ENCODE measurements at places on chromosomes 7 and 10.
A peak's percentile ranks its signal among the peaks of the same experiment; 100 is the strongest.

DNA sequence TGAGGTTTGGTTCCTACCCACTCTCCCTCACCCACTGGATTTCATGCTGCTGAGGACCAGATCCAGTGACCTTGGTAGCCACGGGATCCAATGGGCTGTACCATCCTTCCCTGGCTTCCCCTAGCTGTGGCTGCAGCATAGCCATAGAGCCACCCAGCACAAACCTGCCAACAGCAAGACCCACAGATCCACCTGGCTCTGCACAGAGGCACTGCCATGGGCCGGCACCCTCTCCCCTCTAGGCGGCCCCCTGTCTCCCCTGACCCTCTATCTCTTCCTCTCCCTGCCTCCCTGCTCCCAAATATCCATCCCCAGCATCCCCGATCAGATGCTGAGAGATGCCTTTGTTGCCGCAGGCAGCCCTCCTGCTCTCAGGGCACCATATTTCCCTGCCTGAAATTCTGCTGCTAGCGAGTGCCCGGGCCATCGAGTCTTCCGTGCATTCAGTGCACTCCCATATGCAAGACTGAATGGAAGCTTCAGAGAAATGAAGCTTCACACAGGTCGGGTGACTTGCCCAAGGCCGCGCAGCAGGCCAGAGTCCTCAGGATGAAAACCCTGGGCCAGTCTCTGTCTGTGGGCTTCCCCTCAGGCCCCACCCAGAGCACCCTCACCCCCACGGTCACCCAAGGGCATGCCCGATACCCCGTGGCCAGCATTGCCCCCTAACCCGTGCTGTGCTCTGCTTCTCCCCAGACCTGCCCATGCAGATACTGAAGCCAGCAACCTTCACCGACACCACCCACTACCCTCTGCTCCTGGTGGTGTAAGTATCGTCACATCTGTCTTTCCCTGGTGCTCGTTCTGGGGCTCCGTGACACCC lies 130.8 kb downstream of the PAXIP1 start:
- no peak for DNase-seq

DNA sequence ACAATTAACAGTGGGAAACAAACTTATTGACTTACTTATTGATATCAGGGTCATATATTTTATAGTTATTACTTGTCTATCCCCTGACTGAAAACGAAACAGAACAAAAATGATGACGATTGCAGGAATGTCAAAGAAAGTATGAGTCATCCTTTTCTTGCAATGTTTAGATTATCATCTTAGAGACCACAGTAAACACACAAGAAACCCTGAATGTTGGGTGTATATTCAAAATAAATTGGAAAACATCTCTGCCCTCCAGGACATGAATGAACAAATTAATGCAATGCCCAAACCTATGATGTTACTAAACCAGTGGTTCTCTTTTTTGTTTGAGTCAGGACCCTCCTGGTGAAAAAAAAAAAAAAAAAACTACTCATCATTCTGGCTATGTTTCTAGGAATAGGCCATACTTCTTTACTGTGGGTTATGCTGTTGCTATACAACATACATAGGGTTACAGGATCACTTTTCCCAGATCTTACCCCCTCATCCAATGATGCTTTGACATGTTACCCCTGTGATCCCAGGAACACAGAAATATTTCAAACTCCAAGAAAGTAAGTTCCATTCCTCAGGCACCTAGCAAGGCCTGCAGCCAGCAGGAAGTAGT lies 623.4 kb upstream of the IGFBP3 start:
- DNase-seq = peak; percentile 64

GRCh38 chr10:1579141-1579491 lies 158.2 kb downstream of the ADARB2 start:
- no peak for DNase-seq

DNA sequence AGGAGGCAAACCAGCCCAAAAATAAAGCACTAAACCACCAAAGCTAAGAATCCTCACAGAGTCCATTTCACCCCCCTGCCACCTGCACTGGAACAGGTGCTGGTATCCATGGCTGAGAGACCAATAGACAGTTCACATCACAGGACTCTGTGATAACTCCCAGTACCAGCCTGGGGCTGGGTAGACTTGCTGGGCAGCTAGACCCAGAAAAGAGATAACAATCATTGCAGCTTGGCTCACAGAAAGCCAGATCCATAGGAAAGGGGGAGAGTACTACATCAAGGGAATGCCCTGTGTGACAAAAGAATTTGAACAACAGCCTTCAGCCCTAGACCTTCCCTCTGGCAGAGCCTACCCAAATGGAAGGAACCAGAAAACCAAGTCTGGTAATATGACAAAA lies 13.6 kb upstream of the SLC25A28 start:
- DNase-seq = no peak

DNA sequence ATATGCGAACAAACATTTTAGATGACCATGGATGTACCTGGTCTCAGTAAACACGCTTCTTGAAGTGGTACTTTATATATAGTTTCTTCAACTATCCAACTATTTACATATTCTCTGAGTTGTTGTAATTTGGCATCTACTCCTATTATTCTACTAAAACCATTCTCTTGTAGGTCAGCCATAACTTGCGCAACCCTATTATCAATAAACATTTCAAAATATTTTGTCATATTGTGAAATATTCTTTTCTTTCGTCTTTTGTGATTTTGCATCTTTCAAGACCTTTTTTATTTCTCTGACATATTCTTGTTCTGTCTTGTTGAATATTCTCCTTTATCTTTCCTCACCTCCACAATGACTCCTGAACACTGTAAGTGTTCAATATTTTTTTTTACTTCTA lies 753.3 kb downstream of the NXPH1 start:
- no peak for DNase-seq

GRCh38 chr10:132689721-132690360 lies 96.1 kb downstream of the NKX6-2 start:
- no peak for DNase-seq

DNA sequence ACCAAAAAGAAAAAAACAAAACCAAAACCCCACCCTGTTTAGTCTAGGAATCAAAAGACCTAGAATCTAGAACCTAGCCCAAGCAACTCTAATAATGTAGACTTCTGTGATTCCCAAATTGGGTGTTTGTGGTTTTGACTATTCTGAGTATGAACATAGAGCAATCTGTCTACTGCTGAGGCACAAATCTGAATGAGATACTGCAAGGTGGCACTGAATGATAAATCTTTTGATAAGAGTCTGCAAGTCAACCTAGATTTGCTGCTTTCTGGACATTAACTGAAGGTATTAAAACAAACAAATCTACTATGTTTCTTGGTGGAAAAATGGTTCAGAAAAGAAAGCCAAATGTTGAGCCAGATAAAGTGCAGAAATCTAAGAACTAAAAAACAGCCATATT lies 50.6 kb downstream of the IRF5 start:
- DNase-seq = no peak

DNA sequence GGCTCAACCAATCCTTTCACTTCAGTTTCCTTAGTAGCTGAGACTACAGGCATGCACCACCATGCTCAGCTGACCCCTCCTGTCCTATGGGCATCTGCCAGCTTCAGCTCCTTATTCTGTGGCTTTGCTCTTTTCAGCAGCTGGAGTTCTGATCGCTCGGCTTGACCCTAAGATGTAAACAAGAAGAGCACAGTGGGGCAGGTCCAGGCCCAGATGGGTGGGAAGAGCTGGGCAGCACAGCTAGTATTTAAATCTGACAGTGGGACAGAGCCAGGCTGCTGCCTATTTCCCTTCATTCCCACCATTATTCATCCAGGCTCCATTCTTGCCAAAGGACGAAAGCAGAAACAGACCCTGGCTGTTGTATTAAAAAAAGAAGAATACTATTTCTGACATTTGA lies 494.9 kb upstream of the PODXL start:
- DNase-seq = no peak

DNA sequence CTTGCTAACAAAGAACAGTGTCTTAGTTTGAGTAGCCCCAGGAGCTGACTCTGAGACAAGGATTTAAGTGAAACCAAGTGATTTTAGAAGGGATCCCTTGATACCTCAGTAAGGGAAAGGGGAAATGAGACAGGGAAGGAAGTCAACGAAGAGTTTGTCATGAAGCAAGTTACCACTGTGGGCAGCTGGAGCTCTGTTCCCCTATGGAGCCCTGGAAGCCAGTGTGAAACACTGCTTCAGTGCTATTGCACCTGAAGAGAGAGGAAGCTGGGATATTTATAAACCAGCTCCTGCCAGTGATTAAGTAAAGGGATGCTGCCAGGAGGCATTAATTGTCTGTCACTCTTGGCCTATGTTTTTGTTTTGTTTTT lies 58.9 kb upstream of the WAPL start:
- no peak for DNase-seq

DNA sequence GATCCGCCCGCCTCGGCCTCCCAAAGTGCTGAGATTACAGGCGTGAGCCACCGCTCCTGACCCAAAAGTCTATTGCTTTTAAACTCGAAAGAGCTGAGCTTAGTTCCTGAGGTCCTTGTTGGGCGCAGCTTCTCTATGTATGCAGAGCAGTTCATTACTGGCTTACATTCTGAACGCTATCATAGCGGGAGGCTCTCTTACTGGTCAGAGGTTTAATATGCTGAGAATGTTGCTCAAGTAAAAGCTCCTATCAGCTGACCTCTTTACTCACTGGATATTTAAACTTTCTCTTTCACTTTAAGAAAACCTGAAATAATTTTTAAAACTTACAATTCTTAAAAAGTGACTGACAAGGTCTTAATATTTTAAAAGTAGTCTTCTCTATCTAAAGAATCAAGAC lies 160.8 kb upstream of the WNT16 start:
- peak; percentile 12 for DNase-seq

DNA sequence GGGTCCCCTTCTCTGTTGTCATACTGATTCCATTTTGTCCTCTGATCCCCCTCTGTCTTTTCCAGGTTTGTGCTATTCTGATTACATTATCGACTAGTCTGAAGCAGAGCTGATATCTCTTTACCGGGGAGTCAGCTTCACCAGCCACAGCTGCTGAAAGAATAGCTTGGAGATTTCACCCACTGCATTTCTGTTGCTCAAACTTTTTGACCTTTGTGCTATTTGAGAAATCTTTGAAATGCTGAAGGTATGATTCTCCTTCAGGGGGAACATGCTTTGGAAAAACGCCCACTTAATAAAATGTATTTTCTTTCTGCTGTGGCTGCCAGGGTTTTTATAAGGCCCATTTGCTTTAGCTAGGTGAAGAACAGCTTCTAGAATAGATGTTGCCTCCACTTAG lies 197.8 kb upstream of the TCF7L2 start:
- DNase-seq = no peak

DNA sequence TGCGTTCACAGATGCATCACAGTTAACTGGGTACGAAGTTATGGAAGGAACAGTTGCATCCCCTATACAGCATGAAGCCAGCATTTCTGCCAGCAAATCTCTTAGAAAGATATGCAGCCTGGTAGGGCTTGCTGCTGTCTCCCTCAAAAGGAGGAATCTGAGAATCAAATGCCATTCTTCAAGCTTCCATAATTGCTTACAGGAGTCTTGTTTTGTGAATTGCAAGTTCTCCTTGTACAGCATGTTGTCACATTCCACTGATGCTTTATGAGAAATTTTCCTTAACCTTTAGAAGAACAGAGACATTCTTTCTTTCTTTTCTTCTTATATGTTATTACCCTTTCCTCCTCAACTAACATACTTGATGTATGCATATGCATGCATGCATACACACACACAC lies 134.6 kb downstream of the CHRM2 start:
- DNase-seq = no peak

DNA sequence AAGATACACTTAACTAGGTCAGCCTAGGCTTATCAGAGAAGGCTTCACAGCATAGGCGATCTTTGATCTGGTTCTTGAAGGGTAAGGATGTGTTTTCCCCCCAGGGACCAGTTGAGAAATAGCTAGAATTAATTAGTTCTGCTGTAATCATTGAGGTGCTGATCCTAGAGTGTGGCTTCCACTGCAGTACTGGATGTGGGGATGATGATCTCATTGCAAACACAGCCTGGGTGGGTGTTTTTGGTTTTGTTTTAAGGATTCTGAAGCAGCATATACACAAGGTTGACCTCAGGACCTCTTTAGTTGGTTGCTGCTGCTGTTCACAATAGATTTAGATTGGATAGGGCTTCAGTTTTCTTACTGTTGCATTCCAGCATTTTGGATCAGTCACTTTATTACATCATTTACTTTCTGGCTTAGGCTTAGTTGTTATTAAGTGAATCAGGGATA lies 159.7 kb downstream of the AUTS2 start:
- DNase-seq = peak; percentile 55

DNA sequence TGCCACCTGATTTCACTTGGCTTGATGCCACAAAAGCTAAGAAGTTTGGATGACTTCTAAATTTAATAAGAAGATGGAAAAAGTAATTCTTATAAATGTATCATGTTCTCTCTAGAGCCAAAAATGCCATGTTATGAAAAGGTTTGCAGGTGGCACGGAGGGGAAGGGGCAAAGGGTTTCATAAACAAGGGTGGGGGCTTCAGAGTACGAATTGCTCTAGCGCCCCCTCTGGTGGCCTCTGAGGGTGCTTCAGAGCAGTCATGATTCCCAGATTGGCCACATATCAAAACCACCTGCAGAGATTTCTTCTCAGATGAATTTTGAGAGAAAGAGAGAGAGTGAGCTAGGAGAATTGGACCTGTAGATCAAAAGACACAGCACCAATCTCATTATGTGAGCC lies 208.6 kb upstream of the YAE1 start:
- DNase-seq = no peak

DNA sequence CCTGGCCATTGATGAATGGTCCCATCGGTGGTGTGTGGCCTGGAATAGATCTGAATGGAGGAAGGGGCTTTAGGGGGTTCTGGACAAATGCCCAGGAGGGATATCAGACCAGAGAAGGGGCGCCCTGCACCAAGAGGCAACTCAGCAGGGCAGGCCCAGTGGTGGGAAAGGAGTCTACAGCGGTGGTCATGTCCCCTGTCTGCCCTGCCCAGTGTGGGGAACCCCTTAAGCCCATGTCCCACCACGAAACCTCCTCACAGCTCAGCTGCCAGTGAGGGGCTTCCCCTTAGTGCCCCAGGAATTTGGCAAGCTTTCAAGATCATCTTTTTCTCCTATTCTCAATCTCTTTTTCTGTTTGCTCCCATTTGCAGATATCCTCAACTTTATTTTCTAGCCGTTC lies 14.1 kb upstream of the CCSER2 start:
- no peak for DNase-seq

DNA sequence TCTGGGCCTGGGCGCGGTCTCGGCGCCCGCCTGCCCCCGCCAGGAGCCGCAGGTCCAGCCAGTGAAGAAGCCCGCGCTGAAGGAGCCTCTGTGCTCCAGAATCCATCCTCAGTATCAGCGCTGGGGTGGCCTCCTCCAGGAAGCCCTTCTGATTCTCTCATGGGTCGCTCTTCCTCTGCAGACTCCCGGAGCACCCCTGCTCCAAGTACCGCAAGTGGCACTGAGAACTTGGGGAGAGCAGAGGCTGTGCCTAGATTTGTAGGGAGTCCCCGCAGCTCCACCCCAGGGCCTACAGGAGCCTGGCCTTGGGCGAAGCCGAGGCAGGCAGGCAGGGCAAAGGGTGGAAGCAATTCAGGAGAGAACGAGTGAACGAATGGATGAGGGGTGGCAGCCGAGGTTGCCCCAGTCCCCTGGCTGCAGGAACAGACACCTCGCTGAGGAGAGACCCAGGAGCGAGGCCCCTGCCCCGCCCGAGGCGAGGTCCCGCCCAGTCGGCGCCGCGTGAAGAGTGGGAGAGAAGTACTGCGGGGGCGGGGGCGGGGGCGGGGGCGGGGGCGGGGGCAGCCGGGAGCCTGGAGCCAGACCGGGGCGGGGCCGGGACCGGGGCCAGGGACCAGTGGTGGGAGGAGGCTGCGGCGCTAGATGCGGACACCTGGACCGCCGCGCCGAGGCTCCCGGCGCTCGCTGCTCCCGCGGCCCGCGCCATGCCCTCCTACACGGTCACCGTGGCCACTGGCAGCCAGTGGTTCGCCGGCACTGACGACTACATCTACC lies at the start of gene ALOX5:
Gene ALOX5, plus strand, starts transcription at position 641 of the 774 bp plus-strand sequence. Its CDS starts 64 bp downstream, at position 705.
- DNase-seq = peak; percentile 40
